Stimulated activated CD4-positive, alpha-beta T cell treated with anti-CD3 and anti-CD28 coated beads, TNF-alpha, amount 100 ng/mL, for 24 hours (primary cell): ENCODE measurements at places on chromosomes 13 and 19.

GRCh38 chr13:109160357-109160756 is 530.9 kb downstream of the MYO16 start:
- DNase-seq, result no peak

- no peak for DNase-seq
These were observed 20.3 kb downstream of the ZC3H4 start for GRCh38 chr19:47093254-47093653.

GRCh38 chr19:48770266-48770665 is 14.9 kb downstream of the FGF21 start:
- DNase-seq, result no peak

DNA sequence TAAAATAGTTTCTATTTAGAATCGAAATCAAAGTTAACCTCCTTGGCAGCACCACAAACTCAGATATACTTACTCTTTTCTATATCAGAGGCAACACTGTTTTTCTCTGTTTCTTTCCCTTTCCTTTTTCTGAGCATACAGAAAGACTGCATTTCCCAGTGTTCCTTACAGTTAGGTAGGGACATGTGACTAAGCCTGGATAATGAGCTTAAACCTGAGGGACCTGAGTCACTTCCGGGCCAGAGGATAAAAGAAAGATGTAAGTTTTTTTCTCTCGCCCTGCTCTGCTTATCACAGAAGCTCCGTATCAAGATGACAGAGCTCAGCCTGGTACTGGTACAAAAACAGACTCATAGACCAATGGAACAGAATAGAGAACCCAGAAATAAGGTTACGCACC is 531.9 kb downstream of the KLF12 start:
- no peak for DNase-seq

DNA sequence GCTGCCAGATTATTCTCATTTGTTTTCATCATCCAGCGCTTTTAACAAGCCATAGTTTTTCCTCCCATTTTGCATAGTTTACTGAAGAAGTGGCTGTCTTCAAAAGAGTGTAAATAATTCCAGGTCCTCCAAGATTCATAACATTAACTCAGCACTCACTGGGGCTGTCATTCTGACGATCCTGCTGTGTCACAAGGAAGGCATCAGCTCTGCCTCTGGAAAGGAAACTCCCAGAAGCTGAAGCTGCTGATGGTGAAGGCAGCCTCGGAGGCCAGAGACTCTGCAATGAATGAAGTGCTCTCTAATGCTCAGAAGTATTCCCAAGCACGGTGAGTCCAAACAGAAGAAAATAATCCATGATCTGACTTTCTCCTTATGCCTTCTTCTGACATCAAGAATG is 60.0 kb downstream of the FLT1 start:
- no peak for DNase-seq
